ENCODE measurements at places on chromosomes 4 and X. TPM values are rescaled to one million over a fixed set of nuclear protein-coding genes. Genes with fewer than 3 reads are reported as not detected.

- no peak for DNase-seq
These were observed 335.2 kb downstream of the UBE2NL start for GRCh38 chrX:144219035-144219434.

GRCh38 chr4:21848021-21848420 lies 100.6 kb downstream of the KCNIP4 start:
- no peak for DNase-seq

- DNase-seq = no peak
These were observed 30.4 kb downstream of the LAMTOR3 start for GRCh38 chr4:99863804-99864203.

GRCh38 chrX:9438933-9439494 lies 25.8 kb upstream of the TBL1X start:
- no peak for DNase-seq

DNA sequence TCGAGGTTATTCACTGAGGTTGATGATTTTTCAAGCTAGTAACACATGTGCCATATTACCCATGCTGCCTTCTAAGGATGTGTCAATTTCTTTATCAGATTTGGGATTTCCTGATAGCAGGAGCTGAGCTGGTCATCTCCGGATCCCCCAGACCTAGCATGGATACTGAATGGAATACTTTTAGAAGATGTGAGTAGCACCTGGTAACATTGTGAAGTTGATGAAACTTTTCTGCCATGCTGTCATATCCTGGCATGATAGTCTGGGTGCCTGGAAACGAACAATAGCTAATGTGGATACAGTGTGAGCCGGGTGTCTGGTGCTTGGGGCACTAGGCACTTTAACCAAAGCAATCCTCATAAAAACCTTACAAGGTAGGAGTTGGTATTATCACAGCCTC lies 11.0 kb upstream of the CYTL1 start:
- DNase-seq = no peak

- DNase-seq = no peak
These were observed 177.6 kb downstream of the RNF150 start for GRCh38 chr4:140955641-140956040.

DNA sequence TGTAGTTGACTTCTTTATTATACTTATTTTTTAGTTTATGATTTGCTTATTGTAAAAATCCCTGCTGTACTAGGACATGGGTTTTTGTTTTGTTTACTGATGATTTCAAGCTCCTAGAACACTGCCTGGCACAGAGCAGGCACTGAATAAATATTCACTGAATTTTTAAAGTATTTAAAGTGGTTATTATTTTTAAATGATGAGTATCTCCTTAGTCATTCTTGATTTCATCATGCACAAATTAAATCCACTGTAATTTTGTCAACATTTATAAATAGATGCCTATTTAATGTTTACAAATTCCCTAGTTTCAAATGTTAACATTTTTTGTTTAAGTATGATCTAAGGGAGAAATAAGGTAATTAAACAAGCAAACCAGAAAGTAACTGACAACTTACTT lies 367.9 kb upstream of the SLIT2 start:
- DNase-seq = no peak

DNA sequence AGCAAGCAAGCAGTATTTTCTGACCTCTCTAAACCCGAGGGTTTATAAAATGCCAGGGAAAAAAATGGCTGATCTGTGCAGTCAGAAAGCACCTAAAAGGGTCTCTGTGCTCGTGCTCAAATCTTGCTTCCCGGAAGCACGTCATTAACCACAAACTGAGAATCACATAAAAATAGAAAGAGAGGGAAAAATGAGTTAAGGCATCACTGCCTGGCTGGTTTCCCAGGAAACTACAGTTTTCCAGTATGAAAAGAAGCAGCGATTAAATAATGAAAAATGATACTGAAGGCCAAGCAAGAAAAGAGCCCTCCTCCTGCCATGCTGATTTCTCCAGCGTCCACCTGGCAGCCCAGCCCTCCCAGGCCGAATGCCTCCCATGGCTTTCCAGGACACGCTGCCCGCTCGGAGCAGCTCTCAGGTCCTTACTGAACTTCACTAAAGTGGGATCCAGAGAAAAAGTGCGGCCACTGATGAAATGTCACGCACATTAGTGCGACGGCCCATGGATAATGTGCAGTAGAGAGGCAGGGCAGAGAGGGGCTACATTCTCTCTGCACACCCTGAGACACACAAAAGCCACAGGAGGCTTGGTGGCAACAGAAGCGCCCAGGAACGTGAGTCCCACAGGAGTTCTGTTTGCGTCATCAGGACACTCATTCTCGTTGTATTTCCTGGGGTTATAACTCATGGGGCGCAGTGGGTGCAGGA lies 80.4 kb downstream of the WFS1 start:
- no peak for DNase-seq

DNA sequence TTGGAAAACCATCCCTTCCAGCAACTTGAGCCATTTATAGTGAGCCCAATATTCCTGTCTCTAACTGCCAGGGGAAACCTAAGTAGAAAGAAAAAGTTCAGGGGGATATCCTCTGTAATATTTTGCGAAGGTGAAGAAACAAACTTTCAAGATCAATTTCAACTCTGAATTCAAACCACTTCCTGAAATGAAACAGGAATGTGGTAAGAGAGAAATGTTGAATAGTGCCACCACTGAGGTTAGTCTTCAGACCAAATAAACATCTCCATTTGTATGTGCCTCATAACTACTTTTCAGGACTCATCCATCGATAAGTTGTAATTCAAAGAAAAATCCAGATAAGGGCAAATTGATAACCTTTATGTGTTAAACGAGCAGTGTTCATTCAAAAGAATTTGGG lies 128.7 kb downstream of the GABRB1 start:
- DNase-seq = no peak

DNA sequence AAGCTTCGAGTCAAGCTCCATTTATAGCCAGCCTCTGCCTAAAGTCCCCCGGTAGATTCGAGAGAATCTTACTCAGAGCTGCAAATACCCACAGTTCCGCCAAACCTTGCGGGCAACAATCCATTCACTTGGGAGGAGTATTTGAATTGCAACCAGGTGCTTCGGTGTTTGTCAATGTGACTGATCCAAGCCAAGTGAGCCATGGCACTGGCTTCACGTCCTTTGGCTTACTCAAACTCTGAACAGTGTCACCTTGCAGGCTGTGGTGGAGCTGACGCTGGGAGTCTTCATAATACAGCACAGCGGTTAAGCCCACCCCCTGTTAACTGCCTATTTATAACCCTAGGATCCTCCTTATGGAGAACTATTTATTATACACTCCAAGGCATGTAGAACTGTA lies 11.2 kb downstream of the CD40LG start:
- DNase-seq = peak; percentile 67

DNA sequence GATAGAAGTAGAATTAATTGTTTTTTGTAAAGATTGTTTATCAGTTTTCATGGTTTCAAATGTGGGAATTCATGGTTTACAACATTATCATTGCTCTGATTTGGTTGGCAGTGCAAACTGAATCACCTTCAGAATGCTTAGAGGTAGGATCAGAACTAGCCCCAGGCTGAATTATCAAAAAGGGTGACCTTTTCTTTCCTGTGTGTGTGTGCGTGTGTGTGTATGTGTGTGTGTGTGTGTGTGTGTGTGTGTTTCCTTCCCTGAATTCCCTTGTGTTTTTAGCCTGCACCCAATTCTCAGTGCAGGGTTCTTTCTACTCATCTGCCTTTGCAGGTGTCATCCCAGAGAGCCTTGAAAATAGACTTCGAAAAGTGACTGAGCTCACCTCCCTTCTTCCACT lies 125.0 kb downstream of the BMPR1B start:
- DNase-seq = no peak

DNA sequence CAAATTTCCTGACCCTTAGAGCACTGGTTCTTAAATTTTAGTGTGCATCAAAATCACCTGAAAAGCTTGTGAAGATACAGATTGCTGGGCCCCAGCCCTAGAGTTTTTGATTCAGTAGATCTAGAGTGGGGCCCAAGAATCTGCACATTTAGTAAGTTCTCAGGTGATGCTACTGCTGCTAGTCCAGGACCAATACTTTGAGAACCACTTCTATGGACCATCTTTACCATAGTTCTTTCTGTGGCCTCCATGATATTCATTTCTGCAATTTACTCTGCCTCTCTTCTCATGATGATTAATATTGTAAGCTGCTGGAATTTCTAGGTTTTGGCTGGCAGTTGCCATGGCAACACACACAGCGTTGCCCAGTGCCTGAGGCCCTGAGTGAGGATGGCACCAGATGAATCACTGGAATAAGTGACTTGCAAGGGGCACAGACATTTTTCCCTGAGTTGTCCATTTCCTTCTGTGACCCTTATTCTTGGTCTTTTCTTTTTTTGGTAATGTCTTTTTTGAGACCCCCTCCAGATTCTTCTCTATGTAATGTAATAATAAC lies 83.6 kb downstream of the PPP1R2C start:
- peak; percentile 6 for DNase-seq

GRCh38 chr4:150367326-150367725 lies 214.6 kb upstream of the MAB21L2 start:
- DNase-seq = no peak

DNA sequence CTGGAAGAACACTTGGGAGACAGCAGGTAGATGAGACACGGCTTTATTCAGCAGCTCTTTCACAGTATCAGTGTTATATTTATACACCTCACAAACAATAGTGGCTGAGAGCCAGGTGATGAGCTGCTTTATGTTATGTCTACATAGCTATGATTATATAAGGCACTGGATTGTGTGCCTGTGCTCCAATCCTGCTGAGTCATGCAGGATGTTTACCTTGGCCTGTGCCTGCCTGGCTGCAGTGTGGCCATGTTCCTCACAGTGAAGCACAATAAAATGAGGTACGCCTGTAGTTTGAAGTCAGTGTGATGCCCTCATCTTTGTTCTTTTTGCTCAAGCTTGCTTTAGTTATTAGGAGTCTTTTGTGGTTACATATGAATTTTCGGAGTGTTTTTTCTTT lies 31.3 kb downstream of the CXCL13 start:
- DNase-seq = no peak

GRCh38 chrX:103124284-103124683 lies 31.3 kb upstream of the NXF3 start:
- no peak for DNase-seq

DNA sequence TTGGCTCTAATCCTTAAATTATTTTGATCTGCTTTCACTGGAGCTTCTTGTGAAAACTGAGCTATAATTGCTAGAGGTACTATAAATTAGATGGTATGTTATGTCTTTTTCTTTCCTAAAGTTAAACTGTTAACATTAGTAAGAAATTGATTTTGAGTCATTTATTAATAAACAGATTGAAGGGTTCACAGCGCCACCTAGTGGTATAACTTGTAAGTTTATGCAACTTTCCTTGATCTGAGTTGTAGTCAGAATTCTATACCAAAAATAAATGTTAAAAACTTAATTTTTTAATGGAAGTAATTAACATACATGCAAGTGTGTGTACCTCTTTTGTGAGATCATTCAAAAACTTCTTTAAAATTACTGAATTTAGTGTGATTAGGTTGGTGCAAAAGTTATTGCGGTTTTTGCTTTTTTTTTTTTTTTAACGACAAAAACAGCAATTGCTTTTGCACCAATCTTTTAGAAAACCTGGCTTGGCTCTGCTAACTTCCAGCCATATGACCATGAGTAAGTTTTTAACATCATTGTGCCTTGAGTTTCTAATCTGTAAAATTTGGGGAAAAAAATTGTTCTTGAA lies 151.5 kb downstream of the CENPC start:
- DNase-seq = peak; percentile 21

GRCh38 chr4:141524116-141524515 lies 112.3 kb upstream of the IL15 start:
- DNase-seq = no peak

GRCh38 chrX:153460826-153461225 lies 9.6 kb downstream of the HAUS7 start:
- peak; percentile 52 for DNase-seq

DNA sequence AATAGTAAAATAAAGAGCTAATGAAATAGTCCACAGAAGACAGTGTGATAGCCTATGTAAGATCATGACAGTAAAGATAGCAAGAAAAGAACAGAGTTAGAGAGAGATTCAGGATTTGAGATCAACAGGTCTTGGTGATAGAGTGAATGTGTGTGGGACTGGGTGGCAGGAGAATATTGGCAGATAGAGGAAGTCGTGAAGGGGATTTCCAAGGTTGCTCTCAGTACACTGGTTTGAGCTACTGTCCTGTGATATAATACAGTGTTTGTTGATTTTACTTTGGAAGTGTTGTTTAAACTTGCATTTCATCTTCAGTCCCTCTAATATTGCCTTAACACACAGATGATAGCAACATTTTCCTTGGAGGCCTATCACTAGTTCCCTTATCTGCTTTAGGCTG lies 44.1 kb downstream of the DTHD1 start:
- peak; percentile 25 for DNase-seq

- no peak for DNase-seq
These were observed 86.5 kb upstream of the AMELX start for GRCh38 chrX:11206716-11207115.

Gene GUCY1B1
- total RNA-seq = 0.60 TPM

Gene HMGB3
- 30.8 TPM for total RNA-seq

Gene ATP7A
- 5.3 TPM for total RNA-seq

Gene H2BW1
- not detected for total RNA-seq
